EL (cell line): ENCODE measurements at places on chromosomes 16 and 17.
A peak's percentile ranks its signal among the peaks of the same experiment; 100 is the strongest.

DNA sequence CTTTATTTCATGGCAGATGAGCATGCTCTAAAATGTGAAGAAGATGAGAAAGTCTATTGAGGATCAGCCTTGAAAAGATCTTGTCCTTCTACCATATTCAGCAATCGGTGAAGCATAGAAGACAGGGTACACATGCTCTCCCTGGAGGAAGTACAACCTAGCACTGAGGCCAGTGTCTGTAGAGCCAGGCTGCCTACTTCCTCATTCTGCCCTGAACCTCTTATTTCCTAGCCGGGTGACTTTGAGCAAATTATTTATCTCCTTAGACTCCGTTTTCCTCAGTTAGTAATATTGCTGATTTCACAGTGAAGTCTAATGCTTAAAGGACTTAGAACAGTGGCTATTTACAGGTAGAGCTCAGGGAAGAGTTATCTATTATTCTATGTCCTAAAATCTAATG lies 58.4 kb downstream of the TMEM100 start:
- no peak for DNase-seq

- DNase-seq, result no peak
Observed at GRCh38 chr17:35898283-35899070, 18.3 kb upstream of the CCL5 start.

- no peak for DNase-seq
Observed at GRCh38 chr16:71214746-71215381, 15.7 kb downstream of the HYDIN start.

GRCh38 chr16:86868786-86869185 lies 290.4 kb downstream of the FOXL1 start:
- no peak for DNase-seq

DNA sequence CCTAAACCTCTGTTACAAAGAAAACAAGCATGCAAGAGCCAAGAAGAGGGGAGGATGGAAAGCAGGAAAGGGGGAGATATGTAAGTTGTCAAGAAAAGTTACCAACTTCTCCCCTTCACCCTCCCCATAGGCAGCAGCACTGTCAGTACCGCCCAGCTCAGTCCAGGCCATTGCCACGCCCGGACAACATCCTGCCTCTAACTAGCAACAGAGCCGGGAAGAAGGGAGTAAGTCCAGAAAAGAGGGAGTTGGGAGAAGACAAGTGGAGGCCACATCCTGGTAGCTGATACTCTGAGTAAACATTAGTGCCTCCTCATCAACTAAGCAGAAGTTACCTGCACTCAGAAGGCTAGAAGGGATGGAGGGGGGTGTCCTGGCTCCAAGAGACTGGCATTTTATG lies 113.6 kb downstream of the SMG6 start:
- no peak for DNase-seq

- DNase-seq, result peak; percentile 56
Observed at GRCh38 chr17:39769974-39770587, 32.3 kb downstream of the GRB7 start.
